ENCODE measurements at places on chromosomes 5 and 9.

GRCh38 chr9:33348998-33349397 is 53.4 kb downstream of the AQP7 start:
- DNase-seq = no peak

DNA sequence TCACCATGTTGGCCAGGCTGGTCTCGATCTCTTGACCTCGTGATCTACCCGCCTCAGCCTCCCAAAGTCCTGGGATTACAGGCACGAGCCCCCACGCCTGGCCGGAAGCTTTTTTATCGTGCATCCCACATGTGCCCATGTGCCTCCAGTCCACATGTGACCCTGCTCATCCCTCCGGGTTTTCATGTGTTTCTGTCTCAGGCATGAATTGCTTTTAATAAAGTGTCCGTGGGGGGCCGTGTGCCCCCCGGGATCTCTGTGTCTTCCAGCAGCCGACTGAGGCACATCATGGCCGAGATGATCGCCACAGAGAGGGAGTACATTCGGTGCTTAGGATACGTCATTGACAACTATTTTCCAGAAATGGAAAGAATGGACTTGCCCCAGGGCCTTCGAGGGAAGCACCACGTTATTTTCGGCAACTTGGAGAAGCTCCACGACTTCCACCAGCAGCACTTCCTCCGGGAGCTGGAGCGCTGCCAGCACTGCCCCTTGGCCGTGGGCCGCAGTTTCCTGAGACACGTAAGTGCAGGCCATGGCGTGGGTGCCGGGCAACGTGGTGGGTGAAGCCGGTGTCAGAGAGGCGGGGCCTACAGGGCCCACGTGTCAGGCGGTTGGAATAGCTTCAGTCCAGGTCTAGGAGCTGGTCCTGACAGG is 22.1 kb upstream of the LRRC14B start:
- DNase-seq = no peak

GRCh38 chr9:36772449-36773403 is 200.0 kb downstream of the MELK start:
- DNase-seq = peak; percentile 39

- DNase-seq = no peak
These were observed 115.4 kb upstream of the KLF9 start for GRCh38 chr9:70529833-70530232.

GRCh38 chr5:126339215-126339805 is 83.9 kb upstream of the GRAMD2B start:
- no peak for DNase-seq

- DNase-seq = no peak
These were observed 102.9 kb upstream of the PPP1R26 start for GRCh38 chr9:135376511-135377265.

DNA sequence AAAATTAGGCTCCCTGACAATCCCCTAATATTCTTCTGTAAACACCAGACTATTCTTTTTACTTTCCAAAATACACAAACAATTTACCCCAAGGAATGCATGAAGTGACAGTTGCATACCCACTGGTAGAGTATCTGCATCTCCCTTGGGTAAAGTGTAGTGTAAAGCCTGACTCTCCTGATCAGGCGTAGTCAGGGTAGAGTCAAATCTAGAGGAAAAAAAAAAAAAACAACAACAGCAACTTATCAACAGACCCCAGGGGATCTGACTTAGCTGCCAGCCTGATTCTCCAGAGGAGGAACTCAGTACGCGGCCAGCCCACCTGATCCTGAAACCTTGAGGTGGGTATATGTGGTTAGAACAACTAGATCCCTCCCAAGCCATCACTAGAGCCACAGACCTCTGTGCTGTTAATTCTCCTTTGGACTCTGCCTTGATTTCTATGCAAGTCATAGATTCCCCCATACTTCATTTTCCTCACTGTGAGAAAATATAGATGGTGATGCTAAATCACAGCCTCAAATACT is 61.0 kb downstream of the ZNF608 start:
- DNase-seq = no peak

DNA sequence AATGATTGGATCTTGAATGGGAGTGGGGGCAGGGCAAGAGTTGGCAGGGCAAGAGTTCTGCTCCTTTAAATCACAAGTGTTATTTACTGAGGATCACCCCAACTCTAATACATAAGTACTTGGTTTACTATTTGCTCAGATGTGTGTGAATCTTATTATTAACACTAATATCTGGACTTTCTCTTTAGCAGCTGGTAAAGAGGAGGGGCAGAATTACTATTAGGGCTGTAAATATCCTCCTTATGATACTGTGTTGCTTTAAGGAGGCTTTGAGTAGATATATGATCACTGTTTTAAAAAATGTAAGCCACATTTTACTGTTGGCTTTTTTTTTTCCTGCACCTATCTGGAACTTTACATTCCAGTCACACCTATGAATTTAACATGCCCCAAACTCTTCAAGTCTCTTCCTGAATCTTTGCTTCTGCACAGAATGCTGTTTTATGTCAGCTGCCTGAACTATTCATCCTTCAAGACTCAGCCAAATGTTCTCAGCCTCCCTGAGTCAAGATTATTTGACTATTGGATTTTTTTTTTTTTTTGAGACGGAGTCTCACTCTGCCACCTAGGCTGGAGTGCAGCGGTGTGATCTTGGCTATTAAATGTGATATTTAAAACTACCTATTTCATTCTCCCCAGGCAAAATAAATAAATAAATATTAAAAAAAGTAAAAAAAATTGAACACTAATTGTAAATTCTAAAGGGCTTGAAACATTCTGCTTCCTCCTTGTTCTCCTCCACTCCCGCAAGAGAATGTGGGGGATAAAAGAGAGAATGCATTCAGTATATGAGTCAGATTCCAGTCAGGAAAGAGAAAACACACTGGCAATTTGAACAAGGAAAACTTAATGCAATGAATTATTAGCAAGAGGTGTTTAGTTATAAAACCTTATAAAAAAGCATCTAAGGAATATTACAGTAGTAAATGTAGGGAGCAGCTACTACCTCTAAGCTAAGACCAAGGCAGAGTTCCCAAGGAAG is 99.3 kb downstream of the FOCAD start:
- no peak for DNase-seq

DNA sequence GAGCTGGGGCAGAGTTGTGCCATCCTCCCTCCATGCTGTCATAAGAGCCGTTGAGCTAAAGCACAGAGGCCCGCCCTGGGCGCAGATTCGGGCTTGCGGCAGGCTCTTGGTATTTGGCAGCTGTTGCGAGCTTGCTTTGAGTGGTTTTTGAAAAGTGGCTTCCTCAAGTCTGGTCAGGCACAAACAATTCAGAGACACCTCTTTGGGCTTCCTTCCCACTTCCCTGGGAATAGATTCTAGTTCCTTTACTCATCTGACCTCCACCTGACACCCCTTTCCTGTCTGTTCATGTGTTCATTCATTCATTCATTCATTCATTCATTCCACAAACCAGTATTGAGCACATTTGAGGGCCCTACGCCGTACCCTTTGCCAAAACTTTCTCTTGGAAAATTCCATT is 27.4 kb downstream of the NCS1 start:
- DNase-seq = no peak

DNA sequence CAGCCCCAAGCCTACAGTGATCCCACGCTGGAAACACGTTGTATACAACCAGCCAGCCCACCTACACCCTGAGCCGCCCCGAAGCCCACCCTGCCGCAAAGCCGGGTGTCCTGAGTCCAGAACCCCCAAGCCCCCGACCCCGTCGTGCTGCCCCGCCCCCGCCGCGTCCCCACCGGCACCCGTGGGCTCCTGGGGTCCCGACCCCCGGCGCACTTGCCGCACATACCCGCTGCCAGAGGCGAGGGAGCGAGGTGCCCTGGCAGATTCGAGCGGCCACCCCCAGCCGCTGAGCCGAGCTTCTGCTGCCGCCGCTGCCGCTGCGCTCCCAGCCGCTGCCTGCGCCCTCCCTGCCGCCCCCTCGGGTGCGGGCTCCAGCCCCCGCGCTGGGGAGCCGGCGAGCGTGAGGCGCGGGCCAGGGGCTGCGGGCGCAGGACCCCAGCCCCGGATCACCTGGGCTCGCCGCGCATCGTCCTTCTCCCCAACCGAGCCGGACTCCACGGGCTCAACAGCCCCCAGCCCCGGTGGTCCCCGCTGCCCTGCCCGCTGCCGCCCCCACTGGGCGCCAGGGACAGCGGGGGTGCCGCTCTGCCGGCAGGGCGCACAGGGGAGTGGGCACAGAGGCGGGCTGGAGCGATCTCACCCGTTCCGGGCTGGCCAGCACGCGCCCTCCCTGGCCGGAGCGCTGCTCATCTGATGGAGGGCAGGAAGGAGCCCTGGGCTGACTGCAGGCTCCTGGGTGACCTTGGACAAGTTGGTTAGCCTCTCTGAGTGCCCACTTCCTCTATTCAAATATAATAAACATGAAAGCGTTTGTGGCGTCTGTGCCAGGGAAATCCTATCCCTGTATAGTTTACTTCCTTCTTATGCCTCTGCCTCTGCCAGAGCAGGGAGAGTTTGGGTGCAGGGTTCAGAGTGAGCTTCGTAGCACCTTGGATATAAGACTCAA is at the start of gene HTR4:
Gene HTR4, minus strand, starts transcription at position 692 of the 946 bp plus-strand sequence. CDS start 17,513 bp downstream, outside the sequence.
- peak; percentile 46 for DNase-seq

GRCh38 chr5:81980598-81981260 is 8.9 kb downstream of the ATG10 start:
- peak; percentile 43 for DNase-seq

GRCh38 chr9:27196383-27196782 is 87.4 kb downstream of the TEK start:
- DNase-seq = no peak

DNA sequence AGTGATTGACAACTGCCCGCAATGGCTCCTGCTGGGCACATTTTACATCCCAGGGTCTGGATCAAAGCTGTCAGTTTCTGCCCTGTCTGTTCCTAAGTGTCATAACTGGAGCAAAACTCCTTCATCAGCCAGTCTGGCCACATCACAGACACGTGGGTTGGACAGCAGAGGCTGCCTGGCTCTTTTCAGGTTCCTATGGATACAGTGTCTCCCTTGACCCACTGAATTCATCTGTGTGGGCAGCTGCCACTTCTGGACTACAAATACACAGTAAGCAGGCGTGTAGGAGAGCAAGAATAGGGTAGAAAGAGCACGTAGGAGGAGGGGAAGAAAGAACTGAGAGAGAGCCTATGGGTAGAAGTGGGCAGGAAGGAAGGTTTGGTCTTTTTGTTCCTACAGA is 238.0 kb downstream of the ENC1 start:
- DNase-seq = no peak

- DNase-seq = peak; percentile 16
These were observed 16.9 kb upstream of the COL5A1 start for GRCh38 chr9:134624621-134625181.

GRCh38 chr5:81819556-81820317 is 68.8 kb upstream of the SSBP2 start:
- no peak for DNase-seq

DNA sequence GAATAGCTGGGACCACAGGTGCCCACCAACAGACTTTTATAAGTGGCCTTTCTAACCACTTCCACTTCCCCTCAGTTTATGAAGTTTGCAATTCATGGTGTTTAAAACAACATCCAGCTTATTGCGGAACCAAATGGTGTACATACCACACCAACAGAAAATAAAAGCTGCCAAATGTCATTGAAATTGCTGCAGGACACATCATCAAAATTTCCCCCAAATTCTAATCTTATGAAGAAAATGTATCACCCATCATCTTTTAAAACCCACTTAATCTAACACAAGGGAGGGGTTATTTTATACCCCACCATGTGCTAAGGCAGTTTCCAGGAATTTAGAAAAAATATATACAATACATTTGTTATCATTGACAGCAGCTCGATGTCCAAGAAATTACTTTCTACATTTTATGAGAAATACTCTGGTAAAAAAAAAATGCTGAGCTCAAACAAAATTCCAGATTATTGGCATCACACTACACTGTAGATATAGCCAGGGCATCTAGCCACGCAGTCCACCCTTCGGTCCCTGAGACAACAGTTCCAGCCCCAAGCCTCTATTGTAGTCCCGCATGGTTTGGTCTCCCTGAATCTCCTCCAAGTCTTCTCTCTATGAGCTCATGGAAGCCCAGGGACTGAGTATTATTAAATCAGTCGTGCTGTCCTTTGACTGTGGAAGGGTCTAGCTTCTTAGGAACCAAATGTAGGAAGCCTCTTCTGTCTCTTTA is 372.8 kb upstream of the SLC30A5 start:
- no peak for DNase-seq

GRCh38 chr5:96094904-96095303 is 133.3 kb upstream of the ELL2 start:
- DNase-seq = no peak

- DNase-seq = no peak
These were observed 84.6 kb upstream of the LIFR start for GRCh38 chr5:38641003-38641402.

DNA sequence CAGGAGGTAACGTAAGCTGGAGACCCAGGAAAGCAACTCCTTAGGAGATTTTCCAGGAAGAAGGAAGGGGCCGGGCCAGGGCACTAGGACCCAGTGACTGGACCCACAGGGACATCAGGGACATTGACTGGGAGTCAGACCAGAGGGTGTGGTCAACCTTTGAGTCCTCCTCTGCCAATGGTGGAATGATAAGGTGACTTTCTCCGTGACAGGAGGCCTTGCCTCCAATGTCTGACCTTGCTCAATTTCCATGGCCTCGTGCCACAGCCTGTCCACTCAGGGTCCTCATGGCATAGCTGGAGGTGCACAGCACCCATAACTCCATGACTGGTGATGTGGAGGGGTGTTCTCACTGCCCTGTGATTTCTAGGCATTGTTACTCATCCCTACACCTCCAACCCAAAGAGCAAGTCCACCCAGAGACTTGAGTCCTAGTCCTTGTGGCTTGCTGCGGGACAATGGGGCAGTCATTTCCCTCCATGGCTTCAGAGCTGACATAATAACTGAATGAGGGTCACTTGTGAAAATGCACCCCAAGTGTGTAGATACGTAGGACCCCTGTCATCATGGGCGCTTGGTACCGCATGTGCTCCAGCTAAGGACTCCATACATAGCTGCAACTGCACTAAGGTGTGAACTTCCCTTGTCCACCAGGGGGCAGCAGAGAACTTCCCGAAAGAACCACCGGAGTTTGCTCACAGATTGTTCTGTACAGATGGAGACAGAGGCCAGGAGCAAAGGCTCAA is 4.1 kb upstream of the AMBP start:
- DNase-seq = peak; percentile 86

DNA sequence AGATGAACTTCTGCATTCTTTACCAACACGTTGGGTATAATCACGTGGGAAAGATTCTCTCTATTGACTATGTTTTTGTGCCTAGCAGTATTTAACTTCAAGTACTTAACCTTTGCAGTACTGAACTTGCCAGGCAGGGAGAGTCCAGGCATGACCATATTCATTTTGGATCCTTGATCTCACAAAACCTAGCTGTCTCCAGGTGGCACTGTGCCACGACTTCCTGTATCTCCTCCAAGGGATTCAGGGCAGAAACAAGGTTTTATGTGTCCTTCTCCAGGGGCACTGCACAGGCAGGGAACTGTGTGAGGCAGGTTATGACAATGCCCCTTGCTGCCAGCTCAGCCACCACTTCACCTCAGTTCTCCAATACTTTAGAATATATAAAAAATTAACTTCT is 11.7 kb upstream of the IFNA5 start:
- DNase-seq = no peak
